ENCODE measurements at places on chromosomes 2 and 18. TPM values are rescaled to one million over a fixed set of nuclear protein-coding genes. Genes with fewer than 3 reads are reported as not detected.

Gene DYNAP
- not detected for total RNA-seq

Gene COL6A3
- total RNA-seq = 3.5 TPM

Gene AQP12B
- not detected for total RNA-seq

Gene IGFBP5
- total RNA-seq = not detected

Gene CHRNG
- not detected for total RNA-seq

Gene CCDC121
- total RNA-seq = 1.8 TPM

GRCh38 chr2:215060861-215061536 is 77.4 kb downstream of the ABCA12 start:
- no peaks in the 10 kb centered on the region for H3K4me1 ChIP-seq
- H3K27ac ChIP-seq = no peak overlapping the region
- no peaks in the 10 kb centered on the region for H3K36me3 ChIP-seq
- no peak overlapping the region for H3K4me3 ChIP-seq

- no peak overlapping the region for H3K27ac ChIP-seq
- no peaks in the 10 kb centered on the region for H3K36me3 ChIP-seq
- peaks cover 7% of the 10 kb centered on the region for H3K27me3 ChIP-seq
- DNase-seq = no peak
- no peak overlapping the region for H3K4me3 ChIP-seq
Observed at GRCh38 chr2:181771356-181771755, 91.0 kb upstream of the NEUROD1 start.

DNA sequence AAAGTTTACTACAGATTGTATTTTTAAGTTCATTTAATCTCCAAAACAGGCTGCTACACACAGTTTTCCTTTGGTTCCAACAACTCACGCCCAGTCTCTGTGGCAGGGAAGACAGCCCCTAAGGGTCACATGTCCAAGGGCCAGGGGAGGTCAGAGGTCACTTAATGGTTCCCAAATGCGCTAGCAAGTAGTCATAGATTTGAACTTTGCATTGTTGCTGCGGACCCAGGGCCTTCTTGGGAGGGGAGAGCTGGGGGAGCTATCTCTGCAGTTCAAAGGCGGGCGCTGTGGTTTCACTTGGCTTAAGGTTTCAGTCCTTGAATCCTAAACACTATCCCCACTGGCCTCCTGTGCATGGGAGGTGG is 74.8 kb upstream of the ZNF532 start:
- H3K27me3 ChIP-seq = peaks cover 14% of the 10 kb centered on the region
- H3K27ac ChIP-seq = no peak overlapping the region
- H3K4me1 ChIP-seq = no peaks in the 10 kb centered on the region
- H3K4me3 ChIP-seq = no peak overlapping the region

GRCh38 chr2:224836263-224836662 is 120.1 kb upstream of the CCDC195 start:
- no peaks in the 10 kb centered on the region for H3K27me3 ChIP-seq
- DNase-seq = no peak
- H3K4me1 ChIP-seq = no peaks in the 10 kb centered on the region
- H3K36me3 ChIP-seq = peaks cover 95% of the 10 kb centered on the region
- no peak overlapping the region for H3K4me3 ChIP-seq

DNA sequence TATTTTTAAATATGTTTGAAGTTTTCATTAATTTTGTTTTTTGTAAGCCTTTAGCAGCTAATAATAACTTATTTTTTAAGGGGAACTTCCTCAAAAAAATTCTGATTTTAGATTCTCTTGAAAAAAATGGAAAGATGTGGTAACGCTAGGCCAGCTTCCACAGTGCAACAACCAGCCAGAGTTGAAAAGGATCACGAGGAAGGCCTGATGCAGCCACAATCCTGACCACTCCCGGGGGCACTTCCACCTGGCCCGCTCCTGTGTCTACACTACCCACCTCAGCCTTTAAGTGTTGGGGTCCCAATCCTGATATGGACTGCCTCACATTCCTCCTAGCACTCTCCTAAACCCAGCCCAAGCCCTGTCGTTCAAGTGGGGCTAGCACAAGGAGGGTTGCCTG is 101.1 kb downstream of the TMEM17 start:
- H3K27ac ChIP-seq = no peak overlapping the region
- H3K4me3 ChIP-seq = no peak overlapping the region
- no peaks in the 10 kb centered on the region for H3K36me3 ChIP-seq
- peaks cover 2% of the 10 kb centered on the region for H3K4me1 ChIP-seq
- no peaks in the 10 kb centered on the region for H3K27me3 ChIP-seq

DNA sequence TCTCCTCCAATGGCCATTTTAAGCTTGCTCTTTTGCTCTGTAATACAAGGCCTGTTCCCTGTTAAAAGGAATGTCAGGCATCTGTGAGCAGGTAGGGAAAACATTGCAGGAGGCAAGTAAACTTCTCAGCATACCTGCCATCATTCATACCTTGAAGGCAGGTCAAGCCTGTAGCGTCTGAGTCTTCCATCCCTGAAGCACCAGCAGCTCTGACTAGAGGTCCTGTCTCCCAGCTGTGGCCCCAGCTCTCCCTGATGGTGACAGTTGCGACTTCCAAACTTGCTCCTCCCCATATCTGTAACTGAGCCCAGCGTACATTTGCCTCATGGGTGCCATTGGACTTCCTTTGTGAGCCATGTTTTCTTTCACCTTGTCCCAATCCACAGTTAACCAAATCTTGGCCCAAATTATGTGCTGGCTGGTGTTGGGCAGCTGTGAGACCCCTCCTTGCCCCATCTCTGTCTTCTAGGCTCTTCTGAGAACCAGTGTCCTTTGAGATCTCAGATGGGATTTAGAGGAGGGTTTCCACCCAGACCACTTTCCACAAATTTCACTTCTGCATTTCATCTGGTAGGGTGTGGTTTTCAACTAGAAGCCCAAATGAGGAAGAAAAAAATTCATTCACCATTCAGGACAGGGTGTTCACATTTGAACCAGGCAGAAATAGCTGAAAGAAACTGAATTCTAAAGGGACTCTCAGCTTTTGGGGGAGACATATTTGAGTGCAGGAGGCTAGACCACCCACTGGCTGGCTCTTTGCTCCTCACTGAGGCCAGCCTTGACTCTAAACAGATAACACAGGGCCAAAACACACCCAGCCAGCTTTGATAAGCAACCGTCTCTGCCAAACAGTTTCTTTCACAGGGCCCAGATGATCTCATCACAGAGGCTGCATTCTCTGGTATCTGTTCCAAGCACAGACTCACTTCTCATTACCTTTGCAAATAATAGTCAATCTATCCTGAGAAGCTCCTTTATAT is 66.4 kb upstream of the MSH2 start:
- no peak for DNase-seq
- no peaks in the 10 kb centered on the region for H3K36me3 ChIP-seq
- peaks cover 3% of the 10 kb centered on the region for H3K4me1 ChIP-seq
- H3K27me3 ChIP-seq = no peaks in the 10 kb centered on the region
- H3K4me3 ChIP-seq = no peak overlapping the region

DNA sequence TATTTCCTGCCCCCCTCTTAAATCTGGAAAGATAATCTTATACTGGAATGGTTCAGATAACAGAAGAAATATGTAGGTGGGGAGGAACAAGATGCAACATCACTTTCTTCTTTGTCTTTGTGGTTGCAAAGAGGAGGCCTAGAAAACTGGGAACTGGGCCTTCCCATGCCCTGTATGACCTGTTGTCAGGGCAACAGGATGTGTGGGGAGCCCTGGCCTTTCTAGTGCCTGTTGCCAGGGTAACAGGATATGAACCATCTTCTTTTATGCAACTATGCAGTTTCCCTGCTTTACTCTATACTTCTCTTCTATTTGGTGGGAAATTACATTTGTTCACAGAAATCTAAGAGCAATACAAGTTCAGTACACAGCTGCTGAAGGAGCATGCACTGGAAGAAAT is 79.8 kb upstream of the PDE1A start:
- no peak for DNase-seq
- no peak overlapping the region for H3K4me3 ChIP-seq
- no peak overlapping the region for H3K27ac ChIP-seq
- no peaks in the 10 kb centered on the region for H3K4me1 ChIP-seq

DNA sequence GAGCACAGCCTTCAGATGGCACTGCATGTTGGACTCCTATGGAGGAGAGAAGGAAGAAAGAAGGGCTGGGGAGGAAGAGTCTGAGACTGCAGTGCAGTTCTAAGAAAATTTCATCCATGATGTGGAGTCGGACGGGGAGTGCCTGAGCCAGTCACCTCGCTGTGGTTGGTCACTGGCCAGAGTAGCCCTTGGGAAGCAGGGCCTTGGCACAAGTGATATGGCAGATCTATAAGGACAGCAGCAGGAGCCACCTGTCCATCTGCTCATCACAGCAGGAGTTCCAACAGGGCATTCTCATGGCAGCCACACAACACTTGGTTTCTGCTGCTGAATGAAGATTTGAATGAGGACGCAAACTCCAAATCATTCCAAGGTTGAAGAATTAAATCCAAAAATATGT is 314.8 kb downstream of the CYP26B1 start:
- H3K4me3 ChIP-seq = no peak overlapping the region
- H3K36me3 ChIP-seq = no peaks in the 10 kb centered on the region
- DNase-seq = no peak
- H3K27ac ChIP-seq = no peak overlapping the region

DNA sequence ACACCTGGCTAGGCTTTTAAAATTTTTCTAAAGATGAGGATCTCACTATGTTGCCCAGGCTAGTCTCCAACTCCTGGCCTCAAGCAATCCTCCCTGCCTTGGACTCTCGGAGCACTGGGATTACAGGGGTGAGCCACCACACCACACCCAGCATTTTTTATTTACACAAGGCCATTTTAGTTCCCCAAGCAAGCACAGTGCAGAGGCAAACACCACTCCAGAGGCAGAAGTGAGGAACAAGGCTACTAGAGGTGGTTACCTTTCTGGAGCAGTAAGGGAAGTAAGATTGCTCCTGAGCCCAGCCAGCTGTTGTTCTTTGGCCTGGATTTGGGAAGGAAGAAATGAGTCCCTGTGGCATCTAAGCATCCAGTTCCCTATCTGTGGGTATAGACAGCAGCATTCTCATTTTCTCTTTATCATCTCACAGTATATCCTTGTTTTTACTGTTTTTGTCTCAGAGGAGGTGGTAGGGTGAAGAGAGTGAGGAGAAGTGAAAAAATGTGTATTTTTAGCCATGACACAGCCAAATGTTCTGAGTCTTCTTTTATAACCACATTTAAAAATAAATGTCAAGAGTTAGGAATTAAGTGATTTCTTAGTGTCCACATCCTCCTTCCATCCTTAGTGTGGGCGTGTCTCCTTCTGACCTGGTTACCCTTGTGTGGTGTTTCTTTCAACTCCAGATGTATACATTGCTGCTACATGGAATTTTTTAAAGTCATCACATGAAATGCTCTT is 10.5 kb upstream of the TTC39C start:
- DNase-seq = no peak
- no peak overlapping the region for H3K4me3 ChIP-seq
- peak overlapping the region; percentile 18 for H3K27ac ChIP-seq
- peaks cover 19% of the 10 kb centered on the region for H3K4me1 ChIP-seq

DNA sequence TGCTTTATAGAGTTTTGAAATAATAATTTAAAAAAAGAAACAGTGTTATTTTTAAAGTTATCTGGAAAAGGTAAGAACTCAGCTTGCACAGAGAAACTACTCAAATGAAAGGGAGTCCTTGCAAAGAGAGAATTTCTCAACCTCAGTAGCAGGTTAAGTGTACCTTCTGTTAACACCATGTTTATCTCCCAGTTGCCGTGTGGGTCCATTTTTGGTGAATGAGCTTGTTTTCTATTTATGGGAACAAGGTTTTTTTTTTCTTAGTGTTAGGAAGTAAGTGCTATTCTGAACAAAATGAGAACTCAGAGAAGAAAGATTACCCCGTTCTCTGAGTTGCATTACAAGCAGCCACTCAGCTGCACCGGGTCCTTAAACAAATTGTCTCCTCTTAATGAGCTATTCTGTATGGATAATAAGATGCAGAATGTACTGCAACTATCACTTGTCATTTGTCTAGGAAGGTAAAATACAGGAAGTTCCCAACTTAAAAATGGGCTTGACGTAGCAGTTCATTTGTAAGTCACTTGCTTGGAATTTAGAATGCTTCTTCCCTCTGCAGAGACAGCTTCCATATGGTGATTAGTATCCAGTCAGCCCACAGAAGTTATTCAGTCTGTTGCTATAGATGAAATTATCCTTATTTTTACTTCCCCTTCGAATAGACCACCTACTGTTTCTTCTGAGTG is 74.9 kb downstream of the LTBP1 start:
- H3K36me3 ChIP-seq = peaks cover 7% of the 10 kb centered on the region
- H3K27ac ChIP-seq = no peak overlapping the region
- no peak overlapping the region for H3K4me3 ChIP-seq
- H3K4me1 ChIP-seq = no peaks in the 10 kb centered on the region
- peaks cover 25% of the 10 kb centered on the region for H3K27me3 ChIP-seq
- DNase-seq = no peak

GRCh38 chr2:96575785-96576456 is 39.4 kb downstream of the ARID5A start:
- H3K27ac ChIP-seq = no peak overlapping the region
- no peaks in the 10 kb centered on the region for H3K4me1 ChIP-seq
- peaks cover 7% of the 10 kb centered on the region for H3K27me3 ChIP-seq
- H3K36me3 ChIP-seq = no peaks in the 10 kb centered on the region

- DNase-seq = no peak
- peaks cover 7% of the 10 kb centered on the region for H3K4me1 ChIP-seq
- peaks cover 11% of the 10 kb centered on the region for H3K36me3 ChIP-seq
- no peak overlapping the region for H3K4me3 ChIP-seq
- no peaks in the 10 kb centered on the region for H3K27me3 ChIP-seq
Observed at GRCh38 chr2:10654069-10654468, 35.7 kb downstream of the NOL10 start.

- no peak for DNase-seq
- H3K4me1 ChIP-seq = no peaks in the 10 kb centered on the region
- peaks cover 28% of the 10 kb centered on the region for H3K27me3 ChIP-seq
Observed at GRCh38 chr18:10515456-10515855, 10.4 kb upstream of the NAPG start.

DNA sequence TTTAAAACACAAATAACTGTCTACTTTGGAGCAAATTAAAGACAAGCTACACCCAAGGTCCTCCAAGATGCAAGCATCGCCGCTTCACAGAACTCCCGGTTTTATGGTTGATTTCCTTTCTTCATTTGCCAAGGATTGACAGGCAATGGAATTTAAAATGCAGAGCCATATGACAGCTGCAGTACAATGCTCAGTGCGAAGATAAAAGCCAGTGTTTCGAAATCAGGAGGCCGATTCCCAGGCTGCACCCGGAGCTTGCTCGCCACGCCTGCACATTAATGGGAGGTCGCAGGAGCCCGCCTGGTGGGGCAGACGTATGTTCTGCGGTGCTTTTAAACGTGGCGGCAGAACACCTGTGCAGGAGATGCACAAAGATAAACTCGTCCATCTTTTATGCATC is 727.6 kb upstream of the SOX11 start:
- H3K36me3 ChIP-seq = no peaks in the 10 kb centered on the region
- no peak overlapping the region for H3K4me3 ChIP-seq
- H3K27ac ChIP-seq = no peak overlapping the region
- no peaks in the 10 kb centered on the region for H3K4me1 ChIP-seq
- no peak for DNase-seq
- H3K27me3 ChIP-seq = no peaks in the 10 kb centered on the region

GRCh38 chr2:165587335-165587938 is 117.9 kb downstream of the CSRNP3 start:
- H3K36me3 ChIP-seq = no peaks in the 10 kb centered on the region
- no peak for DNase-seq
- H3K27ac ChIP-seq = no peak overlapping the region

- H3K36me3 ChIP-seq = no peaks in the 10 kb centered on the region
- H3K27me3 ChIP-seq = no peaks in the 10 kb centered on the region
- H3K4me1 ChIP-seq = peaks cover 14% of the 10 kb centered on the region
Observed at GRCh38 chr2:42974721-42975717, 182.6 kb upstream of the HAAO start.

Measured in naive thymus-derived CD8-positive, alpha-beta T cell (primary cell).